NB4 (cell line): ENCODE measurements at places on chromosomes 3 and 15.
A peak's percentile ranks its signal among the peaks of the same experiment; 100 is the strongest.

DNA sequence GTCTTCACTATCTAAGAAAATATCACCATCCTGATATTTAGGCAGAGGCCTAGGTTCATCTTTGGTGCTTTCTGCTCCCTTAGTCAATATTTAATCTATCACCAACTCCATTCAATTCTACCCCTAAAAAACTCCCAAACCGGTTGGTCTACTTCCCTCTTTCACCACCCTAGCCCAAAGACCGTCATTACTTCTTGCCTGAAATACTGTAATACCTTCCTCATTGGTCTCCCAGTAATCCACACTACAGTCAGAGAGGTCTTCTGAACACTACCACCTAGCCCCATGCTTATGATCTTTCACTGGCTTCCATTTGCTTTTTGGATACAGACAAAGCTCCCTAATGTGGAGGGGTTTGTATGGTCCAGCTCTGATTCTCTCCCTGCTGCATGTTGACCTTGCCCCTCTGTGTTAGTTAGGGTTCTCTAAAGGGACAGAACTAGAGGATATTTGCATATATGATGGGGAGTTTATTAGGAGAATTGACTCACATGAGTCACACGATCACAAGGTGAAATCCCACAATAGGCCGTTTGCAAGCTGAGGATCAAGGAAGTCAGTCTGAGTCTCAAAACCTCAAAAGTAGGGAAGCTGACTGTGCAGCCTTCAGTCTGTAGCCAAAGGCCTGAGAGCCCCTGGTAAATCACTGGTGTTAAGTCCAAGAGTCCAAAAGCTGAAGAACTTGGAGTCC is 36.4 kb upstream of the ATP2C1 start:
- peak; percentile 77 for DNase-seq

DNA sequence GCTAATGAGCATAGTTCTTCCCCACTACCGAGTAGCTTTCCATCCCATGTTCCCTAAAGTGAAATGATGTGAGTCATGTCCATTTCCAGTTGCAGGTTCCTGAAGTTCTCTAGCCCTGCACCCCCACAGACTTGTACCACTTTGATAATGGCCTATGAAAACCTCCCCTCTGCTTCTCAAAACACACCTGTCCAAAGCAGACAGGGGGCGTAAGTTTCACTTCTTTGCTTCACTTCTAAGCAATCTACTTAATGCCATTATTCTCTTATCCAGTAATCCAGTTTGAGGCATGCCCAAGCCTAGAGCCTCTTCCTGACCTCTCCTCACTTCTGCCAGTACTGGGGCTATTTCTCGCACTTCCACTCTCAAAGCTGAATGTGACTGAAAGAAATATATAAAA is 305.1 kb downstream of the IGSF11 start:
- DNase-seq: peak; percentile 4

- DNase-seq: no peak
Observed at GRCh38 chr3:104631254-104631653, 735.5 kb upstream of the ALCAM start.

DNA sequence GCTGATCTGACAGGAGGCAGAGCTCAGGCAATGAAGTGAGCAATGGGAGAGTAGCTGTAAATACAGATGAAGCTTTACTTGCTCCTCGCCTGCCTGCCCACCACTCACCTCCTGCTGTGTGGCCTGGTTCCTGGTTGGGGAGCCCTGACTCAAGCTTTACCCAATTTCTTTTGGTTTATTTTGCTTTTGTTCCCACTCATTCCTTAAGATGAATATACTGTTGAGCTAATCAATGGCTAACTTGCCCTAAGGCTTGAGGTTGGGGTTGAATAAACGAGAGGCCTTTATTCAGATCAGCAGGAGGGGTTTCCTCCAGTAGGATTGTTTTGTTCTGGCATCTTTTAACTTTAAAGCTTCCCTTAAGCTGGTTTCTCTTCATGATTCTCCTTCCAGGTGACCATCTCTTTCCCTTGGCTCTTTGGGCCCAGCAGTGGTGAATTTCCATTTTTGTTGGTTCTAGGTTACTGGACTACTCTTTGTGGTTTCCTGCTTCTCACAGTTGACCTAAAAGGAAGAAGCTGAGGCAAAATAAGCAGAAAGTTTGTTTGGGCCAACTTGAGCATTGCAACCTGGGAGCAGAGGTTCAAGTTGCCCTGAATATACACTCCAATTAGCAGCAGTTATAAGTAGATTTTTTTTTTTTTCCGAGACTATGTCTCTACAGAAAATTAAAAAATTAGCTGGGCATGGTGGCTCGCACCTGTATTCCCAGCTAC is 44.4 kb downstream of the STARD9 start:
- peak; percentile 42 for DNase-seq

GRCh38 chr3:73389117-73389813 is 235.5 kb downstream of the PDZRN3 start:
- no peak for DNase-seq

DNA sequence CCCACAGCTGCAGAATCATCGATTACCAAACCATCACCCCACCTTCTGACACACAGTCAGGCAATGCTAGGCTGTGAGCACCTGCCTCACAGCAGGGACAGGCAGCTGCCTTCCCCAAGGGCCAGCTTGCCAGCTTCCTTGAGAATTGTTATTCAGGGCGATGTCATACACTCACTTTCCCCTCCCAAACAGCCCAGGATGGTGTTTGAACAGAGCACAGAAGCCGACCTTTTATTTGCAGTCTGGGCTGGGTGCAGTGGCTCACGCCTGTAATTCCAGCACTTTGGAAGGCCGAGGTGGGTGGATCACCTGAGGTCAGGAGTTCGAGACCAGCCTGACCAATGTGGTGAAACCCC is 84.5 kb upstream of the HERC1 start:
- no peak for DNase-seq

DNA sequence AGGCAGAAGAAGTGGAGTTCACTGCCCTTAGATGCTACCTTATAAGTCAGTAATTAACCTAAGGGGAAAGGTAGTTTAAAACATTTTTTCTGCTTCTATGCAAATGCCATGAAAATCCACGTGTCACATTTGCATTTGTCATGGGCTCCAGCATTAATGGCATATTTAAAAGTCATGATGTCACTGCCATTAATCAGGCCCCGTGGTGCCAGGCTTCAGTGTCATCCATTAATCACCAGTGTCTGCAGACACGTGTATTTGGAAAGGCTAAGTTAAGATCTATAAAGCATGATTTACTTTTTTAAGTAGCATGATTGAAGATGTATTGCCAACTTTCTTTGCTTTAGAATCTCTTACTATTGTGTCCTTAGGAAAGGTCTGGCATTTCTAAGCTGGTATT is 857.8 kb downstream of the TUSC7 start:
- DNase-seq: no peak

GRCh38 chr3:17730318-17730967 is 12.0 kb downstream of the TBC1D5 start:
- DNase-seq: peak; percentile 48

DNA sequence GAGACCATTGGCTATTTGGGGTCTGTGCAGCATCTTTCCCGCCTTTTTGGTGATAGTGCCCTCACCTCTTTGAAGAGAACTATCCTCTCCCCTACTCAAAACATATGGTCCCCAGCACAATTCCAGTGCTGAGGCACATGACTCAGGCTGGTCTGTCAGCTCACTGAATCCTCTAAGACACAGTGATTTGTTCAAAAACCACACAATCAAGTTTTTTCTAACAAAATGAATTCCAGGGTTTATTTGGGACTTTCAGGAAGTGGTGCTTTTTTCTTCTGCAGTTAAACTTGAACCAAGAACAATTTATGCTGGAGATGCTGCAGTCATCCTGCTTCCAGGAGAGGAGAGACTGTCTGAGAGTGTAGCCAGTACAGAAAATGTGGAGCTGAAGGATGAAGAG is 142.5 kb upstream of the LMCD1 start:
- DNase-seq: no peak

- no peak for DNase-seq
Observed at GRCh38 chr3:79414806-79415205, 353.0 kb downstream of the ROBO1 start.

GRCh38 chr3:69107841-69108240 is 14.6 kb downstream of the LMOD3 start:
- DNase-seq: no peak

- no peak for DNase-seq
Observed at GRCh38 chr3:26308454-26308853, 314.1 kb upstream of the LRRC3B start.

GRCh38 chr3:155270485-155271342 is 22.8 kb downstream of the STRIT1 start:
- DNase-seq: peak; percentile 34

GRCh38 chr3:101200461-101200860 is 119.9 kb downstream of the IMPG2 start:
- no peak for DNase-seq

- DNase-seq: no peak
Observed at GRCh38 chr3:78801926-78802561, 965.8 kb downstream of the ROBO1 start.

- DNase-seq: no peak
Observed at GRCh38 chr15:78685925-78686324, 44.9 kb upstream of the CHRNB4 start.

- no peak for DNase-seq
Observed at GRCh38 chr3:178741020-178741419, 204.8 kb downstream of the KCNMB2 start.

- DNase-seq: no peak
Observed at GRCh38 chr3:123333401-123333800, 115.5 kb downstream of the ADCY5 start.

DNA sequence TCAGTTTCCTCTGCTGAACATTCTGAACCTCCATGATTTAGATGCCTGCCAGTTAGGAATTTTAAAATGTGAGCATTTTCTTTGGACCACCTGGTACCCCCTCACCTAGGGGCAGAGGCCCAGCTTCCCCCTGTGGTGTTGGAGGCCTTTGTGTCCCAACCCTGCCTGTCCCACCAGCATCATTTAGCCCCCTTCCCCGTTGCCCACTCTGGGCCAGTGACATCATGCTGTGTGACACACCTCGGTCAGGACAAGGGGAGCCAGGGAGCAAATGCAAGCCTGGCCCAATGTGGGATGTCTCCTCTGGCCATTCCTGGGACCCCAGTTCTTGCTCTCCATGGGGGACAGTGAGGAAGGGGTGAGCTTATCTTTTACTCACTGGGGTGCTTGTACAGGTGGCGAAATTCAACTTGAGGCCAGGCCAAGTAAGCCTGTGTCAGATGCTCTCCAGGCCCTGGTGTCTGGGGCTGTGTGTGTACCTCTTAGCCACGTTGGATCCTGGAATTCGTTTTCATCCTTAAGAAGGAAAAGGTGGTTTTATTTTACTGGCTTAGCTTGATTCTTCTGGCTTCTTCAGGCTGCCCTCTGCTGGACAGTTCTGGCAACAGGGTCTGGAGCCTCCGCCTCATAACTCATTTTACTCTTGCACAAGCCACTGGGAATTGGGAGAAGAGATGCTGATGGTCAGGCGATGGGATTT is 49.7 kb upstream of the MYZAP start:
- DNase-seq: peak; percentile 56

DNA sequence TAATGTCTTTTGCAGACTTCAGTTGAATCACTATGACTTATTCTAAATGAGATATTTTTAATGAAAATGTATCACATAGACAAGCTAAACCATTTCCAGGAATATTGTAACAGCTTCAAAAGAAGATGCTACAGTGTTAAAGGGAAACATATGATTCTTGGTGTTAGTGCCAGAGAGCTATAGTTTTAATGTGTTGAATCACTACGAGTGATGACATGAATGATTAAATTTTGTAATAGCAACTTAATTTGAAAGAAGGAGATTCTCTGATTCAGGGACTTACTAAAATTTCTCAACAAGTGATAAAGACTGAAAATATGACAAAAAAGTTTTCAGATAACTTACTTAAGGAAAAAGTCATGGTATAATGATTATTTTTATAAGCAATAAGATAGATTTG is 267.3 kb upstream of the SLITRK3 start:
- no peak for DNase-seq

DNA sequence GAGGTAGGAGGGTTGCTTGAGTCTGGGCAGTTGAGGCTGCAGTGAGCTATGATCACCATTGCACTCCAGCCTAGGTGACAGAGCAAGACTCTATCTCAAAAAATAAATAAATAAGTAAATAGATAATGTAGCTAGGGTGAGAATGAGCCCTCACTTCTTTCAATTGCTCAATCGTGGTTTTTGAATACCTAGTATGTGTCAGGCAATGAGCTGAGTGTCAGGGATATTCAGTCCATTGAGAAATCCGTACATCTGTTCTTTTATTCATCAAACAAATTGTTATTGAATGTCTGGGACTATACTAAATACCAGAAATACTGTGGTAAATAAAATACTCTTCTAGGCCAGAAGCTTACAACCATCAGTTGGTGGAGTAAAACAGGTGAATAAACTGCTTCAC is 6.2 kb upstream of the ZNF148 start:
- peak; percentile 9 for DNase-seq

DNA sequence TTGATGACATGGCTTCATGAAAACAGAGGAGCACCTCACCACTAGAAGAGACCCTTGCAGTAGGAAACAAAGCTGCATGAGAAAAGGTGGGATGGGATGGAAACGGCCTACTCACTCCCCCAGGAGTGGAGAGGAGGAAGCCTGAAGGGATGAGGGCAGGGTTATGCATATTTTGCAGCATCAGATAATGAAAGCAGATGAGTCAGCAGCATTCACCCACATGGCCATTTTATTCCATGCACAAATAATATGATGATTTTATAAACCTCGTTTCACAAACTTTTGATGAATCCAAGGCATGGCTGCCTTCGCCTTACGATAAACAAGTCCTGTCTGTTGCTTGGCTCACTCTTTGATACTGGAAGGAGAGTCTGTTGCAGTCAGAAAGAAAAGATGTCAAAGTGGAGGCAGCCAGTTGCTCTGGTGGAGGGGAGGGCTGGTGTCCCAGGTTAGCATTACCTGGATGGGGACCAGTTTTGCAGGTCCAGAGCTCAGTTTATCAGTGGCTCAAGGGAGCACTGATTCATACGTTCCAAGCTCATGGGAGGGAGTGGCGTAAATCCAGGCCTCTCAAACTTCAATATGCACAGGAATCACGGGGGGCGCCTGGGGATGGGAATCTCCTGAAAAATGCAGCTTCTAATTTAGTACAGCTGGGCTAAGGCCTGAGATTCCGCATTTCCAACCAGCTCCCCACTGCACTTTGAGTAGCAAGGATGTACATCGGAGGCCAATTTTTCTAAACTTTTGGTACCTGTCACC is 9.2 kb upstream of the EHD4 start:
- no peak for DNase-seq

GRCh38 chr3:170027233-170028102 is 10.3 kb upstream of the GPR160 start:
- peak; percentile 30 for DNase-seq
